ENCODE measurements at places on chromosomes 1 and 21.

- DNase-seq = no peak
Observed at GRCh38 chr21:41671859-41672542, 94.9 kb downstream of the RIPK4 start.

DNA sequence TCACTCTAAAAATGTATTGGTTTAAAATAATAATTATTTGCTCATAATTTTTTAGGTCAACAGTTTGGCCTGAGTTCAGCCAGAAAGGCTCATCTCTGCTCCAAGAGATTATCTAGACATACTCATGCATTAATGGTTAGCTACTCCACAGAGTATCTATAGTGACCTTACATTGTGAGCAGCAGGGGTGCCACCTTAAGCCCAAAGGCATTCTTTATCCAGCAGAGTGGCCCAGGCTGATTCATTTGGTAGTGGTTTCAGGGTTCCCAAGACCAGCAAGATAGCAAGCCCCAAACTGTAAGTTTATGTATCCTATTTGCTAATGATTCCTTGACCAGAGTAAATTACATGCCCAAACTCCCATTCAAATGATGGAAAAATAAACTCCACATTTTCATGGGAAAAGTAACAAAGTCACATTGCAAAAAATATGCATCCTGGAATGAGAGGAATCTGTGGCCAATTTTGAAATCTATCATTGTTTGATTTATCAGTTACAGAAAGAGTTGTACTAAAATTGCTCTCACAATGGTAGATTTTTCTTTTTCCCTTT is 182.6 kb upstream of the KCNK2 start:
- DNase-seq = no peak

- DNase-seq = no peak
Observed at GRCh38 chr1:64006276-64007051, 197.0 kb upstream of the UBE2U start.

DNA sequence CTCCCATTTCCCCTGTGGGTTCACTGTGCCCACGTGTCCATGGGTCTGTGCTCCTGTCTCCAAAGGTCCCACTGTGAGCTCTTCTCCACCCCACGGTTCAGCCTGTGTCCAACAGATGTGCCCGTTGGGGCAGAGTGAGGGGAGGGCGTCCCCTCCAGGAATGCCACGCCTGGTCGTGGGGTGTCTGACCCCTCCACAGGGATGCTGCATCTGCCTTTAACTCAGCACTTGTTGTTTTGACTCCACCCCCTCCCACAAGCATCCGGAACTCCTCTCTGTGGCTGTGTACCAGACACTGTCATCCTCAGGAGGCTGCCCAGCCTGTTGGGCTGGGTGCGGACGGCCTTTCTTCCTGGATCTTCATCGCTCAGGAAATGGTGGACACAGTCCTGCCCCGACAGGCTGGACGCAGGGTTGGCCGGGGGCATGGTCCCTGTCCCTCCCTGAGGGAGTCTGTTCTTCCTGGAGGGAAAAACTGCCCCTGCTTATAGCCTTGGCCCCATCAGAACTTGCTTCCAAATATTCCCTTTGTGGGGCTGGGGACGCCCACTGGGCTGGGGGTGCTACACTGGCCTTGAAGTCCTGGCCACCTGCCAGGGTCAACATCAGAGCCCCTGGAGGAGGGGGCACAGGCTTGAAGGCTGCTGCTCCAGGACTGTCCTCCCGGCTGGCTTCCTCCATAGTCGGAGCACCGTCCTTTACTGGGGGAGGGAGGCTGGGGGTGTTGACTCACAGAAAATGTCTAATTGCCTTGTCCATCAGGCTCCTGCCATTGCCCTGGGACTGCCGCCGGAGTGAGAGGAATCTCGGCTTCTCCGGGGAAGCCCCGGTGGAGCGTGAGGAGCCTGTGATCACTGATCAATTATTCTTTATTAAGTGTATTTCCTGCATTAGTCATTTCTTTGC is 182.0 kb upstream of the C1orf174 start:
- DNase-seq = no peak

GRCh38 chr1:166884040-166884642 is 8.1 kb upstream of the TADA1 start:
- DNase-seq = no peak

DNA sequence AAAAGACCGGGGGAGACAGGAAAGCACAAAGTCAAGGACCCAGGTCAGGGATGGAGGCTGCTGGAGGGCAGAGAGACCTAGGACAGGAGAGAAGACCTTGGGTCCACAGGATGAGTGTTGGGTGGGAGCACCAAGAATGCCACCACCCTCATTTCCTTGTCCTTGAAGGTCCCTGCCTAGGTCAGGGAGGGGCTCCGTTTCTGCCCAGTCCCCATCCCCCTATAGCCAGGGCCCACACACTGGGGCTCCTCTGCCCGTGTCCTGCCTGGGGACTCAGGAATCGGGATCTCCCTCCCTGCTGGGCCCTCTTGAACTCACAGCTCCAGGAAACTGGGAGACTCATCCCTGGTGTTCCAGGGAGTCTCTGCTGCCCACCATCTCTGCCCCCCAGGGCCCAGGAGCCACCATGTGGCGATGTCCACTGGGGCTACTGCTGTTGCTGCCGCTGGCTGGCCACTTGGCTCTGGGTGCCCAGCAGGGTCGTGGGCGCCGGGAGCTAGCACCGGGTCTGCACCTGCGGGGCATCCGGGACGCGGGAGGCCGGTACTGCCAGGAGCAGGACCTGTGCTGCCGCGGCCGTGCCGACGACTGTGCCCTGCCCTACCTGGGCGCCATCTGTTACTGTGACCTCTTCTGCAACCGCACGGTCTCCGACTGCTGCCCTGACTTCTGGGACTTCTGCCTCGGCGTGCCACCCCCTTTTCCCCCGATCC is 584 bp downstream of the TINAGL1 start:
- DNase-seq = no peak

DNA sequence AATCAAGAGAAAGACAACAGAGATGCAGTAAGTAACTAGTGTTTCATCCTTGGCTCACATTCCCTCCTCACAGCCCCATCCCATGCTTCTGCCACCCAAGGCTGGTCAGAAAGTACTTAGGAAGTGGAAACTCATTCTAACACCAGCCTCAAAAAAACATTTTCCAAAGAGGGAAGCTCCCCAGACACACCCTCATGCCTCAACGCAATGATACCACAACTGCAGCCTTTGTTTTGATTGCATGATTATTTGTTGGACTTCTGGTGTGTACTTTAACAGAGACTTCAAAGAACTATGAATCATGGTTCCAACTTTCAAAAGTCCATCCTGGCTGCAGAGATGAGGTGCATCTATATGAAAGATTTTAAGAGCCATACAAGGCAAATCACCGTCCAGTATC is 45.2 kb upstream of the KCNA3 start:
- no peak for DNase-seq

All from NCI-H524 treated with DMSO at 0.1 percent for 48 hours (cell line).